ENCODE measurements at places on chromosomes 13 and 19. TPM values are rescaled to one million over a fixed set of nuclear protein-coding genes. Genes with fewer than 3 reads are reported as not detected.

The POSTN gene
- 546 TPM for total RNA-seq

The FARSA gene
- 39.1 TPM for total RNA-seq

The IZUMO4 gene
- total RNA-seq: 1.4 TPM

The SF3A2 gene
- total RNA-seq: 29.6 TPM

The ATP4A gene
- not detected for total RNA-seq

The KLF2 gene
- 2.2 TPM for total RNA-seq

The ZNF525 gene
- 3.9 TPM for total RNA-seq

The C19orf53 gene
- 43.3 TPM for total RNA-seq

All from fibroblast of the aortic adventitia (primary cell).